Coronary artery (tissue), 2 donors: ENCODE measurements at places on chromosomes 3 and 15.

- DNase-seq, result no peak
Measured at GRCh38 chr3:80733522-80734176, 965.9 kb upstream of the ROBO1 start.

- no peak for DNase-seq
Measured at GRCh38 chr3:178690571-178690970, 154.3 kb downstream of the KCNMB2 start.

- DNase-seq, result no peak
Measured at GRCh38 chr15:34038871-34039789, at the start of gene AVEN. Gene AVEN (minus strand): TSS chr15:34039204. CDS start chr15:34039046, 158 bp downstream.

- peak; percentile 49 for DNase-seq
Measured at GRCh38 chr15:66911131-66911700, 154.2 kb upstream of the SMAD3 start.

DNA sequence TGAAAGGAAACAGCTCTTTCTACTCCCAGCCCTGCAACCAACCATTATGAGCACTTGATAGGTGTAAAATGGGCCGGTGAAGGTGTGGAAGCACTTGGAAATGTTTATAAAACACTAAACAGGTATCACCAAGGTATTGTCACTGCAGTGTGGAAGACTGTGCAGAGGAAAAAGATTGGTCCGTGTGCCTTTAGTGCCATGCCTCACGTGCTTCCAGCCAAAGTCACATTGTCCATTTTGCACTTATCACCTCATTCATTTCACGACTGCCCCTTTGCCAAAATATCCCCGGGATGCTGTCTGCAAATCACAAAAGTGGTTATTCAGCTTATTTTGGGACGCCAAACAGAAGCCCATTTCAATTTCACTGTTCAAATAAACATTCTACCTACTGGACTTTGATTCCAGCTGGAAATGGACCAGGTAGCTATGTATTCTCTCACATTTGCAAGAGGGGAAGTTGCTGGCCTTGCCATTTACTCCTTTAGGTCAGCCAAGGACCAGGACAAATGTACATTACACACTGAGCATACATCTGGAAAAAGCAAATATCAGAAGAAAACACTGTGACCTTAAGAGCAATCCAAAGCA lies 58.4 kb downstream of the ARRDC4 start:
- no peak for DNase-seq

GRCh38 chr15:37007301-37007700 lies 93.0 kb downstream of the MEIS2 start:
- no peak for DNase-seq

DNA sequence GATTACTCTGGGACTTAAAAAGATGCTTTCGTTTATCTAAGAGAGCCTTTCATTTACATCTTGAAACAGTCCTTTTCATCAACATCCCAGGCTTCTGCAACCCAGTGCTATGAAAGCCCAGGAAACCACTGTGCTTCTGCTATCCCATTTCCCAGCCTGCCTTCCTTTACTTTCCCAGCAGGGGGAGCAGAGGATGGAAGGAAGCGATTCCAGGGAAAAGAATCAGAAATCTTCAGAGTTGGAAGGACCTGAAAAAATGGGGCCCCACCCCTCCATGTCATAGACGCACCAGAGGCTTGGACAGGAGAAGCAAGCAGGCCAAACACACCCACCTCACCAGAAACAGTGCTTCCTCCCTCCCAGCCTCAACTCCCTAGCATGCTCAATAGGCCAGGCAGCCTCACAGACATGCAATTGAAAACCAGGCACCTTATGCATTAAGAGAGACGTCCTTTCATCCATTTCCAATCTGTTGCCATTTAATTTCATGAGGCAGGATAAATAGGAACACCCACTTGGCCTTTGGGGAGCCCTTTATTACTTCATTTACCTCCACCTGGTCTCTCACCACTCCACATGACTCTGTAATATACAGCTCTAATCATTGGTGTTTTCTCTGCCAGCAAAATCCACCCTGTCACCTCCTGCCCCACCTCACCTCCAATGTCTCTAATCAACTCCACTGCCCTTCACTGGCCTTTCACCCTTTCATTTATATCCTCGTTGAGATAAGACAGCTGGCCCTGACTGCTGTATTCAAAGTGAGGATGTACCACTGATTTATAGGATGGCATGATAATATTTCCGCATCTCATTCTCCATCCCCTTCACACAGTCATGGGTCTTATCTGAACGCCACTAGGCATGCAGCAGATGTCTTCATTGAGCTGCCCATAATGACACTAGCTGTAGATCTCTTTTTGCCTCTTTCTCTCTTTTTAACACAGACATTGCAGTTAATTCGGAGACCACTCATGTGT lies 583.9 kb downstream of the NTRK3 start:
- no peak for DNase-seq

DNA sequence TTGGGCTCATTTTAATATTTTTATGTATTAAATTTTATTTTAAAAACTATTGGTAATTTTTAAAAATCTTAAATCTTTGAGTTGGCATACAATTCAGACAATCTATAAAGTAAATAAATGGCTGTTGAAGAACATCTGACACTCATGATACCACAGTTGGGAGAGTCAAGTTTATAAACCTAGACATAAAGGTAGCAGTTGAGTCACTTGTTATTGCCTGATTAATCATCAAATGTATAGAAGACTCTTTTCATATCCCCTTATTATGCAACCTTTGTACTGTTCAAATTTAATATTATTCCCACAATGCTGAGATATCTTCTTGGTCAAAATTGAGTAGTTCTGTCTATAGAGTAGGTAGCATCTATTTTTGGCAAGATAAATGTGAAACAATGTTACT lies 19.6 kb downstream of the PAQR9 start:
- no peak for DNase-seq

GRCh38 chr3:52053307-52054304 lies 2.8 kb downstream of the DUSP7 start:
- no peak for DNase-seq

DNA sequence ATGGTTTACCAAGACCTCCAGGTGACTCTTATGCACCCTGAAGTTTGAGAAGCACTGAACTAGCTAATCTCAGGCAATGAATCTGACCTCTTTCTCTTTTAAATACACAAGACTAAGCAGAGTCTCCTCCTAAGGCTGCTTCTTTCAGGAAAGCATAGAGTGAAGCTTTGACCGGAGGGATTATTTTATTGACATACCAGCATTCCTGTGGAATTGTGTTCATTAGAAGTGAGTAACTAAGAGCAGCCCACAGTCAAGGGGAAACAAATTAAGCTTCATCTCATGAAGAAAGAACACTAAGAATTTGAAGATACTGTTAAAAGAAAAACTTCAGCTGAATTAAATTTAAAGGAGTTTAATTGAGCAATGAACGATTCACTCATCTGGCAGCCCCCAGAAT lies 963.5 kb downstream of the NTRK3 start:
- no peak for DNase-seq

DNA sequence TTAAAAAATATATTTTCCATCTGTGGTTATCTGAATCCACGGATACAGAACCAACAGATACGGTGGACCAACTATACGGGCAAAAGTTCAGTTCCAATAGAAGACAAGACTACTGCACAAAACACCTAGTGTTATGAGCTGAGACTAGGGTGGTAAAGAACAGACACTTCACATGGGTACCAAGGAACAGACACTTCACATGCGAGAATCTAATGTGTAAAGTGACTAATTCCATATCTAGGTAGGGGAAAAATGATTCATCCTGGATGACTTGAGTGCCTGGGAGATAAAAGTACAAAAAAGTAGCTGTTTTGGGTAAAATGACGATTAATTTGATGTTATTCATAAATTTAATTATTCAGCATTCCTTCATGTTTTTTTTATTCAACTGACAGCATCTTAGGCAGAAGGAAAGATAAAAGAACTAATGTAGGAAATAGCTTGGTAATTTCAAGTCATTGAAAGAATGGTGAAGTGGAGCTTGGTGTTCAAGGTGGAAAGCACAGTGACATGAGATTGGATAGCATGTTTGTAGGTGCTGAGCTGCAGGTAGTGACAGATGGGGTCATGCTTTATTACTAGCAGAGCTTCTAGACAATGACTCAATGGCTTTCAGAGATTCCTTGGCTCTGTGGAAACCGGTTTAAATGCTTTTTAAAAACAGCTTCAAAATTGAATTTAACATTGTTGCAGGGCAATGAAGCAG lies 5.2 kb downstream of the CD200 start:
- DNase-seq, result no peak

GRCh38 chr3:28210968-28211713 lies 30.3 kb upstream of the CMC1 start:
- DNase-seq, result no peak

GRCh38 chr3:98788651-98789050 lies 25.5 kb downstream of the ST3GAL6 start:
- DNase-seq, result no peak

GRCh38 chr3:105719791-105720190 lies 149.0 kb downstream of the CBLB start:
- DNase-seq, result no peak
